ENCODE measurements at places on chromosomes 7 and 10. TPM values are rescaled to one million over a fixed set of nuclear protein-coding genes. Genes with fewer than 3 reads are reported as not detected.

Gene SRRM3
- 0.64 TPM for total RNA-seq

Gene MMRN2
- total RNA-seq = 3.4 TPM

Gene MYO3A
- total RNA-seq = 1.4 TPM

DNA sequence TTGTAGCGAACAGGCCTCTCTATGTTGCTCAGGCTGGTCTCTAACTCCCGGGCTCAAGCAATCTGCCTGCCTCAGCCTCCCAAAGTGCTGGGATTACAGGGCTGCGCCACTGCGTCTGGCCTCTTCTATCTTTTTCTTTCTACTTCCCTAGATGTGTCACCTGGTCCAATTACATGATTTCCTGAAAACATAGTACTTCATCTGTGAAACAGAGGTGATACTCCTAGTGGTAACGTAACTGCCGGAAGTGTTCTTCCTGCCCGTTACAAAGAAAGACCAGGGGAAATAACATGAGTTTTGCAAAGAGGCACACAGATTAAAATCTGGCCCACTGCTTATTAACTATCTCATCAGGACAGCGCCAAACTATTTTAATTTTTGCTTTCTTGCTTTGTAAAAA lies 18.4 kb upstream of the HGF start:
- no peak for DNase-seq

DNA sequence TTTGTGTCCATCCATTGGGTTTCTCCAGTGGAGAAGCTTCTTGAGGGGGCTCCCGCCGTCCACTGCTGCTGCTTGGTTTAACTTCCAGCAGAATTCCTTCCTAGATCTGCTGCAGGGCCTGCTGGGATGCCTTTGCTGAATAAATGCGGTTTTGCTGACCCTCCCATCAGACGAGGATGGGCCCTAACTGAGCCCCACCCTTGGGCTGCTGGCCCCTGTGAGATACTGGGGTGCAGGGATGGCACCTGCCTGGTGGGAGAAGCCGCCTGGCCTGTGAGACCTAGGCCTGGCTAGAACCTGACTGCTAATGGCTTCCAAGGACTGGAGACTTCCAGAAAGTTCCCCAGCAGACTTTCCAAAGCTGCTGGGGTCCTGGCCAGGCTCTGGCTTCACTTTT lies 43.8 kb downstream of the ZNF467 start:
- no peak for DNase-seq

GRCh38 chr7:93242106-93242505 lies 9.9 kb downstream of the VPS50 start:
- DNase-seq = no peak

DNA sequence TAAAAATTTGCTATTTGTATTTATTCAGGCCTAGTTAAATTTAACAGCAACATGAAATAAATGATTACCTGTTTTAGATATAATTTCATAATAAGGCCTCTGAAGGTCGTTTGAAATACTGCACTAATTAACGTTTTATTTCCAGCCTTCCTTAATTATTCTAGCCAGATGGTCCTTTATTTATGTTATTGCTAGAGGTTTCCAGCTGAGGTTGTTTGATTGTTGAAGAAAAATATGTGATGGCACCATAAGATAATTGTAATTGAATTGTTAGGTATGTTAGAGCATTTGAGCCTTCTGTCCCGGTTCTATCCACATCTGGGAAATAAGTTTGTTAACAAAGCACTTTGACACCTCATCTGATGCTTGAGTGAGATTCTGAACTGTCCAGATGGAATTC lies 556.1 kb downstream of the ATRNL1 start:
- no peak for DNase-seq

- no peak for DNase-seq
These were observed 57.8 kb upstream of the SDK1 start for GRCh38 chr7:3243256-3243655.

DNA sequence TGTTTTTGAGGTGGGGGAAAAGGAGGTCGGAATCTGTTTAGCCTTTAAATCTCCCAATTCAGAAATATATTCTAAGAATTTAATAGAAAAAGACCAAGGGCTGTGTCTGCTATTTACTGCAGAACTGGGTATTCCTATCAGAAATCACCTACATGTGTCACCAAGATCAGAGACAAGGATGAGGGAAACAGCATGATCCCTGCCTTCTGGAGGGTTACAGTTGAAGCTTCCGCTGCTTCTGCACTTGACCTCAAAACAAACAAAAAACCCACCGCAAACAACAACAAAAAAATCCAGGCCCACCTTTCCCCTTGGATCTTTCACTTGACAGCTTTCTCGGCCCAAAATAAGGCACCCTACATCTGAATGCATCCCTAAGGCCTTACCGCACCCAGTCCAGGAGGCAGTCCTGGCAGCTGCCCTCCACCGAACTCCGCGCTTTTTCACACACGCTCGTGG lies 750 bp upstream of the CDK14 start:
- DNase-seq = peak; percentile 19

DNA sequence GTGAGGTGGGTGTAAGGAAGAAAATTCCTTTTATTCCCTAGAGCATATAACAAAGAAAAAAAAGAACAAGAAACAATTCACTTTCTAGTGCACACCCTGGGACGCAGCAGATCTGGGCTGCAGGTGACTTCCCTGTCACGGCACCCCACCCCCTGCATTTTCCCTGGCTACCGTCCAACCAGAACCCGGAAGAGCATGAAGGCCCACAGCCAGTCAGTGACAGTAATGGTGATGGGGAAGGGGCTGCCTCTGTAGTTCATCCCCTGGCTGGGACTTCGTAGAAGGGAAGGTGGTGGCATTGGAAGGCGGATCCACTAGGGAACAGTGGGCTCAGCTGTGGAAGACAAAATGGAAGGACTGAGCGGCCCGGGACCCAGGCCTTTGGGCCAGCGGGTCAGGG lies 236.7 kb downstream of the BUB3 start:
- DNase-seq = no peak
